ENCODE measurements at places on chromosomes 2 and 18.

GRCh38 chr2:120231974-120232635, 8.9 kb upstream of the TMEM185B start:
- peak; percentile 70 for DNase-seq

DNA sequence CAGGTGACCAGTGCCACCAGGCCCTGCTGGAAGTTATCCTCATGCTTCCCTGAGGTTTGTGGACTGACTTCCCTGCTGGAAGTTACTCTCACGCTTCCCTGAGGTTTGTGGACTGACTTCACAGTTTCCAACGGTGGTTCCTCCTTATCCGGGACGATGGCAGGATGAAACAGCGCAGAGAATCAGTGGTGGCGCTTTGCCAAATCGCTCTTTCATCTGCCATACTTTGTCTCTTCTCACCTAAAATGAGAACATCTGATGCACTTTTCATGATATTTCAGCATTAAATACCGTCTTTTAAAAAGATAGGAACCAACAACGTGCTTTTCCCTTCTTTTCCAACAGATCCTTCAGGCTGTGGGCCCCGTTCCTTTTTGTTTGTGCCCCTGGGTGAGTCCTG, 183.3 kb downstream of the LDLRAD4 start:
- no peak for DNase-seq

GRCh38 chr2:33071591-33071990, 124.8 kb downstream of the LTBP1 start:
- DNase-seq, result no peak

GRCh38 chr2:197908990-197909776, 104.8 kb downstream of the PLCL1 start:
- no peak for DNase-seq

- DNase-seq, result no peak
Observed at GRCh38 chr2:217964275-217965161, 38.3 kb downstream of the TNS1 start.

DNA sequence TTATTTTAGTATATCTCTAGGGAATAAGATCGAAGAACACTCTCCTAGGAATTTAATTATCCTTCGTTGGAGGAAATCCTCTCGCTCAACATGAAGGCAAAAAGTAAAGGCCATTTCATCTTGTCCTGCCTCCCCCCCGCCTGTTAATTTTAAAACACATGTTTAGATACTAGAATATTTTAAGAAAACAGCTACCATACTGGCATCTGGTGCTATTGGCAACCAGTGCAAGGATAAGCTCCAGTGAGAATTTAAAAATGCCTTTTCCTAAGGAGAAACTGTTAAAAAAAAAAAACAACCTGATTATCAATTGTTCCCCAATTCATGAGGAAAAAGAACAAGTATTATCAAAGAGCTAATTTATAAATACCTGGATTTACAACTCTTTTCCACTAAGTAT, 864.7 kb downstream of the NRXN1 start:
- no peak for DNase-seq

GRCh38 chr2:3303583-3304406, 73.8 kb downstream of the EIPR1 start:
- peak; percentile 72 for DNase-seq

DNA sequence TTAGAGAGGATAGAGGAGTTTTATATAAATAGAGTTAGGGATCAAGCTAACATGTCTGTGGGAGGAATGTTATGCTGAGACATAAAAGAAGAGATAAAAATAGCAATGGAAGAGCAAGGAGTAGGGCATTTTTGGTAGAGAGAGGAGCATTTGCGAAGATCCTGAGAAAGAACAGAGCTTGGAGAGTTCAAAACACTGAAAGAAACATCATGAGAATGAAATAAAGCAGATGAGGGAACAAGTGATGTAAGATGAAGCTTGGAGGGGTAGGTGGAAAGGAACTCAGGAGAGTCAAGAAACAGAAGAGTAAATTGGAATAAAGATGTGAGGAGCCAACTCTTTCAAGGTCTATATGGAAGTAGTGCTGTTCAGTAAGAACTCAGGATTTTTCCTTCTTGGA, 308.6 kb downstream of the PARD3B start:
- DNase-seq, result no peak

- DNase-seq, result no peak
Observed at GRCh38 chr2:176892676-176893226, 319.8 kb upstream of the HNRNPA3 start.

DNA sequence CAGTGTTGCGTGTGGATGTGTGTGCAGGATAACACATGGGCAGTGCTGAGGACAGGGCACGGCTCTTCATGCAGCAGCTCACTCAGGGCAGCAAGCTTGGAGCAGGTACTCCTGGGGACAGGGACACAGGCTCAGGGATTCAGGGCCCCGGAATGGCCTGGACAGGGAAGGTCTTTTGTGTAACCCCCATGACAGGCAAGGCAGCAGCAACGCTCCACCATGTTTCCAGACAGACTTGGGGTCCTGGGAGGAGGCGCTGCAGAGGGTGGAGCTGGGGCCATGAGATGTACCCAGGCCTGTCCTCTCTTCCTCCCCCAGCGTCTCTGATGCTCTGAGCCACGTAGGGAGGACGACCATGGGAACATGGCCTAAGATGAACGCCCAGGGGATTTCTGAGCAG, 58.3 kb downstream of the ADNP2 start:
- no peak for DNase-seq

DNA sequence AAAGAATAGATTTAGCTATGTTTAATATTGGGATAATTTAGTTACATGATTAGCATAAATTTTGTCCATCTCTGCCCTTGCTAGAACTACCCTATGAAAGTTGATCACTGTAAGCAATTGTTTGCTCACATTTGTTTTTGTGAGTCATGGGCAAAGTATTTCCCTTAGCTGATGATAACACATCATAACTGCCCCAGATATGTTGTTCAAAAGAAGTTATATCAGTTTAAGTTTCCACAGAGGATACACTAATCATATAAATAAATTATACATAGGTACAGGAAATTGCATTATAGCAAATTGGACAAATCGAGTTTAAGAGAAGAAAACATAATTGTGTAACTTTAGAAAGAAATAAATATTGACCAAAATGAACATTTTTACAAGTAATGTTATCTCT, 223.2 kb upstream of the PIK3C3 start:
- DNase-seq, result no peak

- DNase-seq, result no peak
Observed at GRCh38 chr2:54083021-54083420, 32.4 kb upstream of the ACYP2 start.

GRCh38 chr18:13688191-13689136, 37.9 kb downstream of the FAM210A start:
- no peak for DNase-seq

GRCh38 chr2:84849271-84849952, 31.5 kb downstream of the TRABD2A start:
- no peak for DNase-seq

Data from stimulated activated CD4-positive, alpha-beta T cell treated with anti-CD3 and anti-CD28 coated beads, Interleukin-15, amount 100 ng/mL, for 48 hours (primary cell).